Right ventricle myocardium superior (tissue), 1 donor: ENCODE measurements at places on chromosomes 1 and 21.

DNA sequence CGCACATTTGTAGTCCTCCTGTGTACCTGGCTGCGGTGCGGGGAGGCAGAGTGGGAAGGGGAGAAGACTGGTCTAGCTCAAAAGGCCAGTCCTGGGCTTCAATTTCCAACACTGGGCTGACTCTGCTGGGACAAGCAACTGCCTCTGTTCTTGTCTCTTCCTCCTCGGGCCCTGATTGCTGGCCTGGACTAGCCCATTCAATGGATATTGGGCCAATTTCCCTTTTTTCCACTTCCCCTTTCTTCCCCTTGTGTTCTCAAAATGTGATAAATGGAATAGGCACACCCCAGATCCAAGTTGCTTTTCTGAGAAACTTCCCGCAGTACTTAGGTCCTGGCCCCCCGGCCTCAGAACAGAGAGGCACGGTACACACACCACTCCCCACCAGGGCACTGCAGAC, 48.2 kb downstream of the SPSB1 start:
- DNase-seq = no peak

DNA sequence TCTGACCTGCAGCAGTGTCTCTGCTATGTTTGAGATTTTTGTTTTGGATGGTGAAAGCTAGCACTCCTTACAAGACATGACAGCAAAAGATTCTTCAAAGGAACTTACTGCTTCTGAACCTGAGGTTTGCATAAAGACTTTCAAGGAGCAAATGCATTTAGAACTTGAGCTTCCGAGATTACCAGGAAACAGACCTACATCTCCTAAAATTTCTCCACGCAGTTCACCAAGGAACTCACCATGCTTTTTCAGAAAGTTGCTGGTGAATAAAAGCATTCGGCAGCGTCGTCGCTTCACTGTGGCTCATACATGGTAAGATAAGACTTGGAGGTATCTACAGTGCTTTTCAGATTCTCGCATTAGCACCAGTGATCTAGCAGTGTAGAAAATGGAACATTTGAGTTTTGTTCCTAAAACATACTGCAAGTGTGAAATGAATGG, 200.2 kb downstream of the PDE4B start:
- no peak for DNase-seq

GRCh38 chr1:218848009-218848408, 325.7 kb upstream of the LYPLAL1 start:
- DNase-seq = no peak

- DNase-seq = no peak
These were observed 184.8 kb downstream of the BRINP2 start for GRCh38 chr1:177355575-177355974.

- no peak for DNase-seq
These were observed 29.7 kb downstream of the PADI2 start for GRCh38 chr1:17089506-17089905.

DNA sequence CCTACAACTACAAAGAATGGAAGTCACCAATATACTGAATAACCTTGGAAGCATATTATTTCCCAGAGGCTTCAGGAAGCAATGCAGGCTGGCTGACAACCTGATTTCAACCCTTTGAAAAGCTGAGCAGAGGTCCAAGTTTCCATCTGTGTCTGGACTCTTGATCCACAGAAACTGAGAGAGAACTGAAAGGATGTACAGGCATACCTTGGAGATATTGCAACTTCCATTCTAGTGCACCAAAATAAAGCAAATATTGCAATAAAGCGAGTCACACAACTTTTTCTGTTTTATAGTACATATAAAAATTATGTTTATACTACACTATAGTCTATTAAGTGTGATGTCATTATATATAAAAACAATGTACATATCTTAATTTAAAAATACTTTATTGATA, 85.3 kb downstream of the TYW3 start:
- no peak for DNase-seq

- no peak for DNase-seq
These were observed 407.9 kb upstream of the PKN2 start for GRCh38 chr1:88276163-88276562.

DNA sequence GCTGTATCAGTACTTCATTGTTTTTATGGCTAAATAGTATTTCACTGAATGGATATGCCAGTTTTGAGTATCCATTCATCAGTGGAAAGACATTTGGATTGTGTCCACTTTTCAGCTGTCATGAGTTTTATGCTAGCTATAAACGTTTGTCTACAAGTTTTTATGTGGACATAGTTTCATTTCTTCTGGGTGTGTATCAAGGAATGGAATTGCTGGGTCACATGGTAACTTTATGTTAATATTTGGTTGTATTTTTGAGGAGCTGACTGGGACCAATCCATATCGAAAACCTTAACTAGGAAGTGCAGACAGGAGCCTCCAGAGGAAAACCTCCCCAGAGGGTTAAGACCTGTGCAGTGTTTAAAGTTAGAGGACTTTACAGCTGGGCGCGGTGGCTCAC, 31.8 kb upstream of the DISC1 start:
- no peak for DNase-seq

- no peak for DNase-seq
These were observed 30.2 kb downstream of the NDC1 start for GRCh38 chr1:53807916-53808315.

DNA sequence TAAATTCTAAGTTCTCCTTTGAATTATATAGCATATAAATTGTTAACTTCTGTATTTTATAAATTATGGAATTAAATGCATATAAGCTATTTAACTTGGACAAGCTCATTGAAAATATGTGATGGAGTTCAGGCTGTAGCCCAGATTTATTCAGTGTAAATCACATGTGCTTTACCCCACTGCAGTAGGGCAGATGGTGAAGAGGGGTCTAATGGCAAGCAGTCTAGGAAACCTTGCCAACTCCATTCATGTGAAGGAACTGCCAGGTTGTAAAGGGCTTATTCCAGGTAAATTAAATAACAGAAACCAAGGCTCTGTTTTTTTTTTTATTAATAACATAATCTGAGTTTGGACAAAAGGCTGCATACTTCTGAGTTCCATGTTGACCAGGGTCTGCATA, 243.2 kb downstream of the NCAM2 start:
- DNase-seq = no peak

DNA sequence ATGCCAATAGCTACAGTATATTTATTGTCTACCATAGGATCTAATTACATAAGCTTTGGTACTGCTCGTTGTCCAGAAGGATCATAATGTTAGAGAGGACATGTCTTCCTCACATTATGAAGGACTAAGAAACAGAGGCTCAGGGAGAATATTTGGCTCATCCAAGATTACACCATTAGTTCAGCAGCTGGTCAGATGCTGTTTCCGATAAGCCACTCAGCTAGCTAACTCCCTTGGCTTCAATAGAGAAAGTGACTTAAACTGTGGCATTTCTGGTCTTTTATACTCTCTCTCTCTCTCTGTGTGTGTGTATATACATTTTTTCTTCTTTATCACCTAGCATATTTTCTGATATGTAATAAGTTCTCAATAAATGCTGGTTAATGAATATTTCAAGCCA, 70.4 kb downstream of the DDR2 start:
- DNase-seq = no peak

- DNase-seq = no peak
These were observed 29.6 kb upstream of the CPLANE2 start for GRCh38 chr1:16266411-16267118.

GRCh38 chr21:29195981-29196669, 65.7 kb downstream of the MAP3K7CL start:
- DNase-seq = no peak

GRCh38 chr1:186330758-186331157, 44.3 kb downstream of the TPR start:
- DNase-seq = no peak

DNA sequence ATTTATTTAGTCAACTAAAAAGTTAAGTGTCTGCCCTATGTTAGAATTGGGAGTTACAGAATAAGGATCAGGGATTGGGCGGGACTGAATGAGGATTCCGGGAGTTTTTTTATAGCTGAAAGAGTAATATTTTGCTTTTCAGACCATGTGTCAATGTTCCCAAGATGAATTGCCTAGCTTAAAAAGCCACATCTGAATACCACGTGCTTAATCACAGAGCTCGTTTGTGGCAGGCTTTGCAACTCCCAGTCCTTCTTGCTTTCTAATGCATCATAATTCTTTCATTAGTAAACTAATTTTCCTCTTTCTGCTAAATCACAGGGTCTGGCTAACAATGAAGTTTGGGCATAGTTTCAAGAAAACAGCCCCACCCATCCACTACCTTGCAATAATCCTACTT, 4.2 kb upstream of the BCL10 start:
- no peak for DNase-seq

- DNase-seq = no peak
These were observed 16.5 kb downstream of the CELSR2 start for GRCh38 chr1:109265741-109266330.

GRCh38 chr1:72516826-72517225, 234.5 kb upstream of the NEGR1 start:
- DNase-seq = no peak

GRCh38 chr1:200379432-200379757, 30.4 kb downstream of the ZNF281 start:
- no peak for DNase-seq

- DNase-seq = no peak
These were observed 413.9 kb downstream of the LRRIQ3 start for GRCh38 chr1:73784026-73784425.

GRCh38 chr1:36149973-36150295, 648 bp upstream of the TRAPPC3 start:
- no peak for DNase-seq

- DNase-seq = no peak
These were observed 105.2 kb downstream of the TSEN15 start for GRCh38 chr1:184156521-184157393.

GRCh38 chr21:43717967-43718871, 710 bp upstream of the PDXK start:
- DNase-seq = peak; percentile 64

DNA sequence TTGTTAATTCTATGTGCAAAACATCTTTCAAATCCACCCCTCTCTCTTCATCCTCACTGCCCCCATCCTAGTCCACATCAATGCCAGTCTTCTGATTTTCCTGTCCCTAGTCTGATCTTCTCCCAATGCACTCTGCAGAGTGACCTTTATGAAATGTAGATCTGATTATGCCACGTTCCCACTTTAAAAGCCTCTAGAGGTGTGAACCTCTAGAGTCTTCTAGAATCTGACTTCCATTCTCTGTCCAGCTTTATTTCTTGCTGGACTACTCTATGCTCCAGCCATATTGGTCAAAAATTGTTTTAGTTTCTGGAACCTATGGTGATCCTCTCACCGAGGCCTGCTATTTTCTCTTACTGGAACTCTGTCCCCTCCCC, 32.5 kb downstream of the ZNF648 start:
- no peak for DNase-seq

DNA sequence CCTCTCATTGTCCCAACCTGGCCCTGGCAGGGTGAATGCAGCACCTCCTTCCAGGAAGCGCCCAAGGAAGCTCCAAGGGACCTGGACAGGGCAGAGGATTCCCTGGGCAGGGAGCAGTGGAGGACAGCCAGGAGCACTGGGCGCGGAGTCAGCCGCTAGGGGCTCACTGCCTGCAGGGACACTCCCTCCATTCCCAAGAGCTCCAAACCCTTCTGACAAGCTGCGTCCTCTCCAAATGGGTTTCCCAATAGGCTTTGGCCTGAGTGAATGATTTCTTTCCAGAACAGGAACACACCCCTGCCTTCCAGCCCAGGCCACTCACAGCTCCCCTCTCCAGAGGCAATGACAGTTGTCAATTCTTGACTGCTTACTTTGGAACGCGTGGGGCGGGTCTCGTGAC, 128.5 kb upstream of the EDN2 start:
- DNase-seq = no peak

- peak; percentile 72 for DNase-seq
These were observed at the start of the genes FBXO2 and FBXO44 for GRCh38 chr1:11654137-11654938. FBXO2 (minus strand) TSS chr1:11654429; CDS start chr1:11654340, 89 bp downstream. FBXO44 (plus strand) TSS chr1:11654877; CDS start chr1:11655836, 959 bp downstream.

GRCh38 chr1:114181356-114181755, 27.7 kb upstream of the SYT6 start:
- DNase-seq = no peak

GRCh38 chr1:65527707-65528503, 107.4 kb downstream of the LEPR start:
- DNase-seq = no peak

DNA sequence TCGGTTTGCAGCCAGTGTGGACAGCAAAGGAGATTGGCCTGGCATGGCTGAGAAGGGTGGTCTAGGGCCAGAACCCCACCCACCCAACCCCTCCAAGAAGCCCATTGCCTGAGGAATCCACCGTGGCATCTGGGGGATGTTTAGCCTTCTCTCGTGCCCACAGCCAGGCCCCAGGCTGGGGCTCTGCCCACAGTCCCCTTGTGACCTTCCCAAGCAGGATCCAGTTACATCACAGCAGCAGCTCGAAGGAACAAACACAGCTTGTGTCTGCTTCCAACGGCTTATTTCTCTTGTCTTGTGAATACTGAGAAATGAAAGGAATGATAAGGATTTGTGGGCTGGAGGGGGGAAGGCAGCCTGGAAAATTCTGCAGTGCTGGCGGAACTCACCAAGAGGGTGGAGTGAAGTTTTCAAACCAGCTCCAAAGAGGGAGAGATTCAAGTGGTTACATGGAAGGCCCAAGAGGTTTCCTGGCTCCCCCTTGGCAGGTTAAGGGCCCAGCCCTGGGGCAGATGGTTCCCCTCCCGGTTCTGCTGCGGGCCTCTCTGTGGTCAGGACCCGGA, 61.6 kb downstream of the DHRS3 start:
- peak; percentile 80 for DNase-seq

DNA sequence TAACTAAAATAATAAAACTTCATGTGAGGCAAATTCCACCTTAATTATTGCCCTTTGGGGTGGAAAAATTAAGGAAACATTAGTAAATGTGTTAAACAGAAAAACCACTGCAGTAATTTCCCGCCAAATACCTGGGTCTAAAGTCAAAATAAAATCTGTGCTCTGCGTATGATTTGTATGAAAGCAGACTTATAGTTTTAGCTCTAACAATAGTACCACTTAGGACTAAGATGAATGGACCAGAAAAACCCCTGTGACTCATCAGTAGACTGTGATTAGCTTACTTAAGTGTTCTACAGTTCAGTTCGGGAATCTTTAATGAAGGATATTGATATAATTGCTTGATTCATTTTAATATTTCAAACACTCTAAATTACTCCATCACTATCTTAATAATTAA, 23.3 kb upstream of the C1orf105 start:
- no peak for DNase-seq

GRCh38 chr1:166410083-166410385, 243.2 kb upstream of the FAM78B start:
- DNase-seq = no peak

GRCh38 chr1:155591770-155592169, 18.2 kb upstream of the MSTO1 start:
- no peak for DNase-seq

GRCh38 chr1:170789063-170789462, 125.1 kb downstream of the PRRX1 start:
- DNase-seq = no peak
